Stimulated activated CD4-positive, alpha-beta T cell treated with anti-CD3 and anti-CD28 coated beads, Interleukin-4, amount 100 ng/mL, for 1 hour (primary cell): ENCODE measurements at places on chromosomes 2 and 18.

DNA sequence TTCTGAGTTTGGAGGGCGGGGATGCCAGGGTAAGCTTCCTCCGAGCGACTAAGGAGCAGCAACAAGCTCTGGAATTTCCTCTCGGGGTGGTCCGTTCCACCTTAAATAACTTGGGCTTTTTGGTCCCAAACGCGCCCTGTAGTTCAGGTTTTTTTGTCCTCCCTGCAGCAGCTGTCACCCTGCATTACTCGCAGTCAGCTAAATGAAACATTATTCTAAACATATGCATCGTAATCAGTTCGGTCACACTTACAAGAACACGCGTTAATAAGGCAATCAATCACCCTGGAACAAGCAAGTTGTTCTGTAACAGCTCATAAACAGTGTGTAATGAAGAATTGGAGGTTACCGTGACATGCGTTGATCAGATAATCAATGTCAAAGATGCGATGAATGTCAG, 8.3 kb downstream of the EVX2 start:
- no peak for DNase-seq

DNA sequence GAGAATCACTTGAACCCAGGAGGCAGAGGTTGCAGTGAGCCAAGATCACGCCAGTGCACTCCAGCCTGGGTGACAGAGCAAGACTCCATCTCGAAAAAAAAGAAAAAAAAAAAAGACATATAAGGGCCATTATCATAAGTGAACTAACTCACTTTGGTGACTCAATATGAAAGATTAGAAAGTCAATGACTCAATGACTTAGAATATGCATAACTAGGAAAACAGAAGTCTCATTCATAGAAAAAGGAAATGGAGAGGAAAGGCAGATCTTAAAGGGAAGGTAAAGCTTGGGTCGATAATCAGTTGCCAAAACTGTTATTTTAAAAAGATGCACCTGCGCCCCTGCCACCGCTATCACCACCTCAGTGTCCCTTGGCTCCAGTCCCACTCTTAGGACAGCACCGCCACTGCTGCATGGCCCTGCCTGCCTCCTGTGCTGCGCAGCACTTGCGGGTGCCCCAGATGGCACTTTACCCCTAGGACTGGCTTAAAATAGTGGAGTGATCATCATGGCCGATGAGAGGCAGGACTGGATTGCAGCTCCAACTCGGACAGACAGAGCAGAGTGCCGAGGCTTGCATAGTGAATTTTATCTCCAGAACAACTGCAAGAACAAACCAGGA, 54.7 kb downstream of the INO80D start:
- DNase-seq = no peak

GRCh38 chr2:85750587-85751575, 2.9 kb upstream of the ATOH8 start:
- peak; percentile 55 for DNase-seq

DNA sequence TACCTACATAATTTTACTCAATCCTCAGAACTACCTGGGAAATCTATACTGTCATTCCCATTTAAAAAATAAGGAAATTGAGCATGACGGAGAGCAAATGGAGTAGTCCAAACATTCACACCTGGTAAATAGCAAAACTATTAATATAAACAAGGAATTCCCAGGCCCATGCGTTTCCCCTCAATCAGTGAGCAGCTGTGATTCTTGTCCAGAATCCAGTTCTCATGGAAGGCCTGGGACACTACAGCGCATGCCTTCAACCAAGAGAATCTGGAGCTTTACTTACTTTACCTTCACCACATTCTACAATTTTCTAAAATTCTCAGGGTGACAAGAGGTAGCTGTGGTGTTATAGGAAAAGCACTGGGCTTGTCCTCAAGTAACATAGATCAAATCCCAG, 259.0 kb downstream of the LRATD1 start:
- no peak for DNase-seq

DNA sequence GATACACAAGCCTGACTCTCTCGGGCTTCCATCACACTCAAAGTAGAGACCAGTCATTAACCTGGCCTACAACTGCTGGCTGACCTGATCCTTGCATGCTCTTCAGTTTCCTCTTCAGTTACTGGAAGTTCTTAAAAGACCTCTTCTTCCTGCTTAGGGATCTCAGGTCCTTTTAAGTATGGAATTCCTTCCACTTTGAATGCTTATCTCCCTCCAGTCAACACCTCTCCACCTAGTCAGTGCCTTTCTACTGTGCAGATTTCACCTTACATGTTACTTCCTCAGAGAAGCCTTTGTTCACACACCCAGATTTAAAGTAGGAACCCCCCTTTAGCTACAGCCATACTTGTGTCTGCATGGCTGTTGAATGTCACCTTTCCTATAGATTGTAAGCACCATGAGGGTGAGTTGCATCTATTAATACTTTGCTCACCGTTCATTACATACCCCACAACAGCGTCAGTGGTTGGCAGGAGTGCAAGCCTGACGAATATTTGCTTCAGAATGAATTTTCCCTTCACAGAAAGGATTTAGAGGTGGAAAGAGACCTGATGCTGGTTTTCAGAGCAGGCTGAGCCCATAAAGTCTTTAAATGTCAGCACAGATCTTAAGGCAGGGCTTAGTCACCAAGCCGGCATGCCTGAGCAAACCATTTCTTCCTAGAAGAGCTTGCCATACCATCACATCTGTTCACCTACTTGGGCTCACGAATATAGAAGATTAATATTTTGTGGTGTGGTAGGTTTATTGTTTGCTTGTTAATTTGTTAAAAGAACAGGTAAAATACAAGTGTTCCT, 90.1 kb downstream of the ACVR1 start:
- no peak for DNase-seq

- peak; percentile 69 for DNase-seq
These were observed 9.8 kb upstream of the ZNF397 start for GRCh38 chr18:35231052-35231451.
